ENCODE measurements at places on chromosomes 7 and 10. TPM values are rescaled to one million over a fixed set of nuclear protein-coding genes. Genes with fewer than 3 reads are reported as not detected.

The AHR gene
- total RNA-seq, result 189 TPM

The LRRN3 gene
- 0.05 TPM for total RNA-seq

The PSD gene
- total RNA-seq, result 0.34 TPM

The KLF14 gene
- total RNA-seq, result not detected
